ENCODE measurements at places on chromosomes 3 and 15.

- no peak for DNase-seq
Observed at GRCh38 chr15:80822676-80823075, 43.5 kb downstream of the CEMIP start.

DNA sequence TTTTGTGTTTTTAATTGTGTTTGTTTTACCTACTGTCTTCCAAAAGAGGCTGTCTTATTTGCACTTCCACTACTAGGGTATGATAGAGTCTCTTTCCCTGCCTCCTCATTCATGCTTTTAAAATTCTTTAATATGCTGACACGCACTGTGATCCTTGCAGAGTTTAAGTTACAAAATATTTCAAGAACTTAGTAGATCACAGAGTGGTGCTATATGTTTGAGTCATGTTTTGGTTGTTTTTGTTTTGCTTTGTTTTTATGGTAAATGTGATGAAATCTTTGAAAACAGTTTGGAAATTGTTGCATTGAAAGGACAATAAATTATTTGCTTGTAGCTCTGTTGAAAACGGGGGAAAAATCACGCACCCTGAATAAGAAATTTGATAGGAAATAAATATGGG lies 5.9 kb upstream of the ABHD10 start:
- DNase-seq = no peak

GRCh38 chr15:91032919-91033803 lies 10.8 kb upstream of the VPS33B start:
- DNase-seq = no peak

GRCh38 chr3:4814305-4814903 lies 164.8 kb upstream of the BHLHE40 start:
- no peak for DNase-seq

- peak; percentile 19 for DNase-seq
Observed at GRCh38 chr15:58453931-58454793, 22.4 kb downstream of the LIPC start.

DNA sequence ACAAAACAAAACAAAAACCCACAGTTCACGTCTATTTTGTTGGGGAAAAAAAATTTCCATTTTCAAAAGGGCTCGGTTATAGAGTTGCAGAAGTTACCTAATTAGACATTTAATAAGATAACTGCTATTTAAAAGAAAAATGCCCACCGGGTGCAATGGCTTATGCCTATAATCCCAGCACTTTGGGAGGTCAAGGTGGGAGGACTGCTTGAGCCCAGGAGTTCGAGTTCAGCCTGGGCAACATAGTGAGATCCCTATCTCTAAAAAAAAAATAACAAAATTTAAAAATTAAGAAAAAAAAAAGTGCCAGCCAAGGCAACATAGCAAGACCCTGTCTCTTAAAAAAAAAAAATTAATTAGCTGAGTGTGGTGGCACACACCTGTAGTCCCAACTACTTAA lies 19.2 kb downstream of the SEC11A start:
- no peak for DNase-seq

Data from stimulated activated CD8-positive, alpha-beta memory T cell treated with anti-CD3 and anti-CD28 coated beads, Interleukin-15, amount 100 ng/mL, for 4 hours (primary cell).